Activated gamma-delta T cell treated with Interleukin-2 at 50 U/mL for 16 hours (primary cell): ENCODE measurements at places on chromosomes 6 and 20.

DNA sequence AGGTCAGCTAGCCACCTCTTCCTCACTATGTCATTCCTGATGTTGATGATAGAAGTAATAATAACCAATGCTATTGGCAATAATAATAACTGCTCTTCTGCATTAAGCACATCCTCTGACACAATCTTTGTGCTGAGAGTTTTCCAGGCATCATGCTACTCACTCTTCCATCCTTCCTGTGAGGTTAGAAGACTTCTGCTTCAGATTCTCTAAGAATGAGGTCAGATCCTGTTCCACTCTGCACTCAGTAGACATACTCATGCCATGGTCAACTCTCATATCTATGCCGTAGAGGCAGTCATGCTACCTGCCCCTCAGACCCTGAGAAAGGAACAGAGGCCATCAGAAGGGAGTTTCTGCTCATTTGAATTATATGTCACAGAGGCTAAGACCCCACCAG, 98.1 kb upstream of the TOP1 start:
- DNase-seq = no peak

DNA sequence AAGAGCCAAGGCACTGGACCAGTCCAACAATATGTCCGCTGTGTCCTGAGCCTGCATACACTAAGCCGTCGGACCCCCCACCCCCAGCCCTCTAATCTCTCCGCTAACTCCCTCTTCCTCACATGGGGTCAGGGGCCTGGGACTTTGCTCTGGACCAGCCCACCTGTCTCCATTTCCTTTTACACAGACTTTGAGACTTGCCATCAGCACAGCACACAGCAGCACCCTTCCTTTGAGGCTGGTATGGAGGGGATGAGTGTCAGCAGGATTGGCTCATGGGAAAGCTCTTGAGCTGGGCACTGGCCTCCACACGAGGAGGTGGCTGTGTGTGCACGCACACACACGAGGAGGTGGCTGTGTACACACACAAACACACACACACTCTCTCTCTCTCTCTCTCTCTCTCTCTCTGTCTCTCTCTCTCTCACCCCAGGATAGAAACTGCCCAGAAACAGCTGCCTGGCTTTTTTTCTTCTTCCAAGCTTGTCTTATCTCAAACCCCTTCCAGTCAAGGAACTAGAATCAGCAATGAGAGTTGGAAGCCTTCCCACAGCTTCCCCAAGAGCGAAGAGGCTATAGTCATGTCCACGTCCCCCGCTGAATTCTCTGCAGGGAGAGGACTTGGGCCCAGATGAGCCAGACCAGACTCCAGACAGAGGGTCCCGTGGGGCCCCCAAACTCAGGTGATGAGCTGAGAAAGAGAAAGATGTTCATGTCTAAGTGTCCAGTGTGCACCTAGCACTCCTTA, 18.6 kb downstream of the SLC9A8 start:
- DNase-seq = no peak

DNA sequence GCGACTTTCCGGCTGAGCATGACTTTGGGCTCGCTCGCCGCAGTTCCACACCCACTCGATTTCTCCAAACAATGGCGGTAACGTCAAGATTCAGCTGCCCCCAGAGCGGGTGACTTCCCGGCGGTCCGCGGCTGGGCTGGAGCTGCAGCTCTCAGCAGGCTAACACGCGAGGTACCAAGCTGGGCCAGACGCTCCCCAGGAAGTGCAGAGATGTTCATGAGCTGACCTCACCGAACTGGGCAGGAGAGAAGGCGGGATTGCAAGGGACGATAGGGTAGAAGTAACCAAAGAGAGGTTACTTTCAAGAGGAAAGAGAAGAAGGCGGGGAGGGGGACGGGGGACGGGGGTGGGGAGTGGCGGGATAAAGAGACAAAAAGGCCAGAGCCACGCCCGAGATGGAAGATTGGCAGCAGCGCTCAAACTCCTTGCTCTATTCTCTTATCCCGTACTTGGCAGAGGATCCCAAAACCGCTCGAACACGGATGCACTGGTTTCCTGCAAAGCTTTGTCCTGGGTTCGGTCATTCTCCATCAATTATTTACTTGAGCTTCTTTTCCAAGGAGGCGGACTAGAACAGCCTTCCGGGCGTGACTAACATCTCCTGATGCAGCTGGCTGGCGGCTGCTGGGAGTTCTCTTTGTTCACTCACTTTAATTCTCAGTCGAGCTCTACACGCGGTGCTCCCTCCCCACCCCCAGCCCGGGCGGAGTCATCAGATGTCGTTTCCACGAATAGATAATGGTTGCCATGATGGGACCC, at the start of gene MTCL3:
MTCL3 (minus strand) TSS at position 626 of the 759 bp plus-strand sequence.
- DNase-seq = no peak

DNA sequence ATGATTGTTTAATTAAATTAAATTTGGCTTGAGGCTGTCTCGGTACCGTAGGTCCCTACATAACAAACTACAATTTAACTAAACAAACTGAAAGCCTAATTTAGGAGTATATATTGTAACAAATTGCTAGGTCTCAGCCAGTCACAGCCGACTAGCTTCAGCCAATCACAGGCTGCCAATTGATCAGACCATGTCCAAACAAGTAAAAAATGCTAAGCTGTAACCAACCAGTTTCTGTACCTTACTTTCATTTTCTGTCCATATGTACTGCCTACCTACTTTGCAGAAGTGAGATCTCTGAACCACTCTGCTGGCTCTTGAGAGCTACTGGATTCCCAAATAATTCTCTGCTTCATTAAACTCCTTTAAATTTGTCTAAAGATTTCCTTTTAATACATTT, 648.0 kb upstream of the GJE1 start:
- no peak for DNase-seq

DNA sequence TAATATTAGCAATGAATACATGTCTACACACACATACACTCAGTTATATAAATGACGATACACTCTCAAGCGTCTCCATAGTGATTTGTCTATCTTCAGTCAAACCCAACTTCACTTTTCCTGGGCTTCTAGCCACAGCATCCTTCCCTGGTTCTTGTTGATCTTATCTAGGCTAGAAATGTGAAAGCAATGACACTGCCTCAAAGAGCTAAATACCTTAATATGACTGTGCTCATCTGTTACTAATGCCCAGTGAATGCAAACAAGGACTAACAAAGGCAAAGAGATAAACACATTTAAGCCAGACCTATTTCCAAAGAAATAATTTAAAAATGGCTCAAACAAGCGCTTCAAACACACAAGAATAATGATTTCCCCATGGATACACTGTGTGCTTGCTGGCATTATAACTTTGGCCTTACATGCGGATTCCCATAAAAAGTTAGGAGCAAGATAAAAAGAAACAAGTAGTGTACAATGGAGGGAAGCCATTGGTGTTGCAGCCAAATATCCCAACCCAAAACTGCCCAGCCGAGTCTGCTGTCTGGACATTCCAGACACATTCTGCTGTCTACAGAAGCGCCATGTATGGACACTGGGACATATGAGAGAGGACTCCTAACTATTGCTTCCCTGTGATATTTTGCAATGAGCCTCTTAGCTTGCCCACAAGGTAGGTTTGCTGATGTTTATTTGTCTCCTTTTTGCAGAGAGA, 19.5 kb upstream of the DAAM2 start:
- no peak for DNase-seq

DNA sequence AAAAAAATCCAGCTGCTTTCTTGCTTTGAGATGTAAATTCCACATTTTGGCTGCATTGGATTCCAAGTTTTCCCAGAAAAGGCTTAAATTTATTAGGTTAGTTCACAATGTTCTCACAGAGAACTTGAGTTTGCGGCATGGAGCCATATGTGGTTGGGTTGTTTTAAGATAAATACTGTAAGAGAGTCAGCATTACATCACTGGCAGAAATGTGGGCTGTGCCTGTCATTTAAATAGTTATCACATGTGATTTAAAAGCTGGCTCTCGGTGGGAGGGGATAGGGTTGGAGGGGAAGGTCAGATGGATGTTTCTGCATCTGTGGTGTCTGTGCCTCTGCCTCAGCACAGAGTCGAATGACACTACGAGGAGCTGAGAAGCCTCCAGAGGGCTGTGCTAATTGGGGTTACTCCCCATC, 73.8 kb upstream of the SCP2D1 start:
- no peak for DNase-seq
